ENCODE measurements at places on chromosomes 1 and 21. TPM values are rescaled to one million over a fixed set of nuclear protein-coding genes. Genes with fewer than 3 reads are reported as not detected.

- no peak overlapping the region for H3K4me3 ChIP-seq
- DNase-seq = no peak
- no peaks in the 10 kb centered on the region for H3K4me1 ChIP-seq
These were observed 499.1 kb upstream of the USP24 start for GRCh38 chr1:55714230-55714629.

- no peak overlapping the region for H3K4me3 ChIP-seq
- DNase-seq = no peak
- no peaks in the 10 kb centered on the region for H3K4me1 ChIP-seq
These were observed 295.3 kb downstream of the PTPRU start for GRCh38 chr1:29531596-29531995.

- no peak for DNase-seq
- H3K27me3 ChIP-seq = no peaks in the 10 kb centered on the region
- H3K4me1 ChIP-seq = no peaks in the 10 kb centered on the region
- no peak overlapping the region for H3K27ac ChIP-seq
- H3K36me3 ChIP-seq = no peaks in the 10 kb centered on the region
These were observed 82.8 kb downstream of the GLUL start for GRCh38 chr1:182308826-182309225.

DNA sequence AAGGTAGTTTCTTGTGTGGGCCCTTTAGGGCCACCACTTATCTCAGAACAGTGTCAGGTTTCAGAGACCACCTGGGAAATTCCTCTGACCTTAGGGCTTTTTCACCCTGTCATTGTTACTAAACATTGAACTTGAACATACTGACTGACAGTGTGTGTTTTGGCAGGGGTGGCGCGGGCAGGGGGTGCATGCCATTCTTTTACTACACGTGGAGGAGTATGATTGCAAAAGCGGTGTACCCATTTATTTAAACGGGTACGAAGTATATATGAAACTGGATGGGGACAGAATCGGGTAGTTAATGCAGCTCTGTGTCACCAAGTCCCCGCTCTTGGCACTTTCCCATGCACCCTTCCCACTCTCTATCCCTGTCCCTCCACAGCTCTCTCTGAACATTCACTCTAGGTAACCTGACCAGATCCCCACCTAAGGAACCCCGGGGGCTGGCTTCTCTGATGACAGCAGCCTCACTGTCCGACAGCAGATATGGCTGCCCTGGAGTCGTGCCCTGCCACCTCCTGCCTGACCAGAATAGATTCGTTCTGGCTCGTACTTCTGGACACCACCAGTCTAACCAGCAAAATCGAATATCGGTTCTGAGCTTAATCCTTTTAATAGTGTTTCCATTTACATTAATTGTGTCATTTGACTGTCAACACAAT, 51.3 kb downstream of the NFASC start:
- H3K4me1 ChIP-seq = no peaks in the 10 kb centered on the region
- no peaks in the 10 kb centered on the region for H3K36me3 ChIP-seq
- H3K27ac ChIP-seq = no peak overlapping the region
- no peak overlapping the region for H3K4me3 ChIP-seq

- H3K4me3 ChIP-seq = no peak overlapping the region
- no peaks in the 10 kb centered on the region for H3K36me3 ChIP-seq
- DNase-seq = no peak
- H3K27me3 ChIP-seq = peaks cover 5% of the 10 kb centered on the region
- H3K27ac ChIP-seq = no peak overlapping the region
These were observed 24.1 kb downstream of the HHIPL2 start for GRCh38 chr1:222523852-222524251.

GRCh38 chr21:42537106-42537742, 23.6 kb downstream of the SLC37A1 start:
- no peak overlapping the region for H3K4me3 ChIP-seq
- peak overlapping the region; percentile 88 for H3K27ac ChIP-seq
- peaks cover 45% of the 10 kb centered on the region for H3K36me3 ChIP-seq
- peak; percentile 69 for DNase-seq

DNA sequence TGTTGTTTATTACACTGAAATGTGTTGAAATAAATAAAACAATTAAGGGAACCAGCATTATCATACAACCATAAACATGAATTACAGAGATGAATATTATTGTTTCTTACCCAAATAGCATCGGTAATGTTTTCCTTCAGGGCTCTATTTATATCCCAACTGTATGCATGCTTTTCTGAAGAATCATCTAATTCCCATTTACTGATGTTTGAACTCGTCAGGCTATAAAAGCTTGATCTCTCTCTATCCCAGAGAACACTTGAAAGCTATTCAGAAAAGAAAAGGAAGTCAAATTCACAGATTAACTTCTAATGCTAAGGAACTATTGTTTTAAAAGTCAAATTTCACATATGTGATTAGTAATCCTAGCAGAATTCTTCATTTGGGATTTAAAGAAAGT, 12.4 kb downstream of the NUP133 start:
- H3K4me1 ChIP-seq = no peaks in the 10 kb centered on the region
- DNase-seq = no peak

GRCh38 chr1:66274634-66275033, 259.3 kb upstream of the SGIP1 start:
- peaks cover 51% of the 10 kb centered on the region for H3K4me1 ChIP-seq
- H3K27me3 ChIP-seq = no peaks in the 10 kb centered on the region
- DNase-seq = no peak
- H3K36me3 ChIP-seq = no peaks in the 10 kb centered on the region
- no peak overlapping the region for H3K4me3 ChIP-seq

- peak; percentile 48 for DNase-seq
- no peak overlapping the region for H3K4me3 ChIP-seq
- H3K27me3 ChIP-seq = no peaks in the 10 kb centered on the region
- H3K4me1 ChIP-seq = peaks cover 18% of the 10 kb centered on the region
- H3K36me3 ChIP-seq = no peaks in the 10 kb centered on the region
- no peak overlapping the region for H3K27ac ChIP-seq
These were observed 9.4 kb upstream of the TARBP1 start for GRCh38 chr1:234488054-234489006.

GRCh38 chr1:151165281-151165737, 393 bp downstream of the LYSMD1 start:
- peak overlapping the region; percentile 99 for H3K4me3 ChIP-seq
- peaks cover 3% of the 10 kb centered on the region for H3K36me3 ChIP-seq
- no peak overlapping the region for H3K27ac ChIP-seq
- no peaks in the 10 kb centered on the region for H3K27me3 ChIP-seq

DNA sequence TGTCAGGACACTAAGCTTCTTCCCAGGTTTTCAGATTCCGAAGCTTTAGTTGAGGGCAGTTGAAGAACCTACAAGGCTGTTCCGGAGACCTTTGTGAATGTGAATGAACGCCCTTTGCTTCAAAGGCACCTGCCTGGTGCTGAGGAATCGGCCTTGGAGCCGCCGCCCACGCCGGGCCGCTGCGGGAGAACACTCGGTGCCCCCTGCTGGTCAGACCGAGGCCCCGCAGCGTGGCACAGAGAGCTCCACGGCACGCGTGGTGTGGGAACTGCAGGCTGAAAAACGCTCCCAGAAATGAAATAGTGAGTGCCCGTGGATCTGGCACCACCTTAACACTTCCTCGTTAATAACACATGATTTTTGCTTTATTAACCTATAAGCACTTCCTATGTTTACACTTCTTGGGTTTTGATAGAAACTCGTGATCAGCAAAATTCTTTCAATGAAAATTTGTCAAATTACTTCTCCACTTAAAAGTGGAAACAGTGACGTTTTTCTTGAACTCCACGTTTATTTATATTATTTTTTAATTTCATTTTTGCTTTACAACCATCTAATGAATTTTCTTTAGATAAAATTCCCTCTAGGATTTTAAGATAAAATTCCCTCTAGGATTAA, 460.6 kb downstream of the DSCAM start:
- DNase-seq = peak; percentile 3
- H3K36me3 ChIP-seq = no peaks in the 10 kb centered on the region
- no peaks in the 10 kb centered on the region for H3K27me3 ChIP-seq
- no peak overlapping the region for H3K4me3 ChIP-seq

GRCh38 chr1:175400766-175401165, 208.2 kb upstream of the KIAA0040 start:
- no peak for DNase-seq
- no peaks in the 10 kb centered on the region for H3K36me3 ChIP-seq
- no peaks in the 10 kb centered on the region for H3K4me1 ChIP-seq
- H3K27ac ChIP-seq = no peak overlapping the region
- no peak overlapping the region for H3K4me3 ChIP-seq

DNA sequence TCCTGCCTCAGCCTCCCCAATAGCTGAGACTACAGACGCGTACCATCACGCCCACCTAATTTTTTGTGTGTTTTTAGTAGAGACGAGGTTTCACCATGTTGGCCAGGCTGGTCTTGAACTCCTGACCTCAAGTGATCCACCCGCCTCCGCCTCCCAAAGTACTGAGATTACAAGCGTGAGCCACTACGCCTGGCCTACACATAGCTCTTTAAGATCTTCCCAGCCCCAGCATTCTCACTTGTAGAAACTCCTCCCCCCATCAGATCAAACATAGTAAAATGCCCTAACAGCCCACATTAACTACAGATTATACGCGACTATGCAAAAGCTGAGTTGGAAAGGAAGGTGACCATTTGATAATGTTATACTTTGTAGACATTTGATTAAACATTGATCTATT, 634.8 kb downstream of the MATN1 start:
- no peak overlapping the region for H3K27ac ChIP-seq
- no peaks in the 10 kb centered on the region for H3K4me1 ChIP-seq
- H3K4me3 ChIP-seq = no peak overlapping the region
- no peaks in the 10 kb centered on the region for H3K27me3 ChIP-seq
- no peak for DNase-seq

DNA sequence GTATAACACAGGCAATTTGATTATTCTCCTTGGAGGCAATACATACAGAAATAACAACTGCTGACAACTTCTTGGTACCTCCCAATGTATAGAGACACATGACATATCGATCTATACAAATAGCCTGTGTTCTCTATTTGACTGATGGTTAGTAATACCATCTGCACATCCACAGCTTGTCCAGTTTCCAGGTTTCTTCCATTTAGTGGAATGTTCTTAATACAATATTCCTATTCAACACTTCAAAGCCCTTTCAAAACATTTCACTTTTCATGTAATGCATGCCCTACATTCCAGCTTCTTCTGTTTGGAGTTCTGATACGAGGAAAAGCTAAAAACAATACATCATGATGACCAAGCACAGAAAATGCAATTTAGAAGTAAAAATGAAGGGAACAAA, 37.0 kb upstream of the GORAB start:
- H3K4me1 ChIP-seq = no peaks in the 10 kb centered on the region
- no peaks in the 10 kb centered on the region for H3K36me3 ChIP-seq
- no peak overlapping the region for H3K27ac ChIP-seq
- no peak for DNase-seq

GRCh38 chr1:8427493-8427892, 109.6 kb downstream of the SLC45A1 start:
- H3K36me3 ChIP-seq = no peaks in the 10 kb centered on the region
- peak overlapping the region; percentile 33 for H3K4me3 ChIP-seq
- H3K27ac ChIP-seq = peak overlapping the region; percentile 78
- DNase-seq = peak; percentile 91
- no peaks in the 10 kb centered on the region for H3K27me3 ChIP-seq

DNA sequence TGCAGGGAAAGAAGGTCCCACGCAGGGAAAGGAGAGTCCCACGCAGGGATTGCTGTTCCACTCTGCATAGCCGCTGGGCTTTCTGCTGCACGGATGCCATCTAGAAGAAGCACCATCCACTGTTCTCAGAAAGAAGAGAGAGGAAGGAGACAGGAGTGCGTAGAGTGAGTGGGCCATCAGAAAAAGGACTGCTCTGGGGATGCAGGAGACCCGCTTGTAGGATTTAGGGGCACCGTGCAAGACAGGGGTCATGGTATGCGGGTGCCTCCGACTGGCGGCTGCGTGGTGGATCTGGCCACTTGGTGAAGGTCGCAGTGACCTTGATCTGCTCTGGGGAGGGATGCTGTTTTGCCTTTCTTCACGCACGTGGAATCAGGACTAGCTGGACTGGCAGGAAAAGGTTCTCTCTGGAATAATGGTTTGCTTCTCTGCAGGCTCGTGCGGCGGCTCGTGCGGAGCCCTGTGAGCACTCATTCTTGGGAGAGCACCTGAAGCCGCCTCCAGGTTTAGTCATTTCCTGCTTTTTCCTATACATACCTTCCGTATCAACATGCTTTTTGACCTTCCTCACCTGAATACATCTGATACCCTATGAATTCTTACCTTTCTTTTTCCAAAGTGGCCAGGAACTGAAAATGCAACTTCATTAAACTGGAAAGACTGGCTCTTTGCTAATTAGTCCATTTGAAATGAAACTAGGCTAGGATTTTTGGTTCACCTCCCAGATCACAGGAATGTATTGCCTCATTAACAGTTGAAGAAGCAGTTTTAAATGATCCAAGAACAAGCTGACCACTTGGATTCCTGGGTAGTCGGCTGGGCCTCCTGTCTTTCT, 181.6 kb downstream of the KIF26B start:
- H3K36me3 ChIP-seq = no peaks in the 10 kb centered on the region
- no peaks in the 10 kb centered on the region for H3K4me1 ChIP-seq
- no peak overlapping the region for H3K27ac ChIP-seq
- DNase-seq = no peak
- H3K4me3 ChIP-seq = no peak overlapping the region

DNA sequence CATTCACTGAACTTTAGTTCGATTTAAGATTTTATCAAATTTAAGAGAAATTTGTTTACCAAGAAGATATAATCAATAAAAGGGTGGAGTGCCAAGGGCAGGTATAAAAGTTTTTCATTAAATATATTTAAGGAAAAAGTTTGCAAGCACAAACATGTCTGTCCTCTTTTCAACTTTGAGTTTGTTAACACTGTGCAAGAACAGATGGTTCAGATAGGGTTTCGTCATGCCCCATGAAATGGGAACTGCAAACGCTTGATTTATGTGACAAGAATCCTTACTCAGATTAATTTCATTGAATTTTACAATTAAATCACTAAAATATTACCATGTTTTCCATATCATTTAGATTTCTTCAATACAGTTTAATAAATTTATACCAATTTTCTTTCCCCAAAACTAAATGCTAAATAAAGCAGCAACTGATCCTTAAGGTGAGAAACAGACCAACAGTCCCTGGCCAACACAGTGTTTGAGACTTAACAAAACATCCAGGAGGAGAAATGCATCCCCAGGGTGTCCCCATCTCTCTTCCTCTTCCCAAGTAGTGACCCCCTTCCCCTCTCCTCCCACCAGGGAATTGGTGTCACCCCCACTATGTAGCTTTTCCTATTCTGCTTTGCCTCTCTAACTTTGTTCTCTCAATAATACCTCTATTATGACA, 292.9 kb downstream of the LTN1 start:
- H3K4me3 ChIP-seq = no peak overlapping the region
- no peak for DNase-seq
- no peaks in the 10 kb centered on the region for H3K36me3 ChIP-seq
- H3K4me1 ChIP-seq = no peaks in the 10 kb centered on the region
- no peaks in the 10 kb centered on the region for H3K27me3 ChIP-seq

GRCh38 chr1:100479620-100480338, 58.2 kb upstream of the GPR88 start:
- no peaks in the 10 kb centered on the region for H3K27me3 ChIP-seq
- peaks cover 31% of the 10 kb centered on the region for H3K36me3 ChIP-seq
- no peak overlapping the region for H3K4me3 ChIP-seq
- no peaks in the 10 kb centered on the region for H3K4me1 ChIP-seq

FMOD gene
- not detected for polyA plus RNA-seq

HES2 gene
- not detected for polyA plus RNA-seq

LCE1D gene
- polyA plus RNA-seq = not detected

CLDN8 gene
- not detected for polyA plus RNA-seq

SDHC gene
- 78.3 TPM for polyA plus RNA-seq

OR2T12 gene
- polyA plus RNA-seq = not detected

GJA8 gene
- polyA plus RNA-seq = not detected

Data from B cell (primary cell).